ENCODE measurements at places on chromosomes 11 and 22. TPM values are rescaled to one million over a fixed set of nuclear protein-coding genes. Genes with fewer than 3 reads are reported as not detected.
A peak's percentile ranks its signal among the peaks of the same experiment; 100 is the strongest.

The OSBPL5 gene
- 37.3 TPM for total RNA-seq

The PACSIN3 gene
- total RNA-seq = 1.2 TPM

The ACRV1 gene
- not detected for total RNA-seq

The GSTT2B gene
- total RNA-seq = not detected

The NEAT1 gene
- 704 TPM for total RNA-seq

The CCND1 gene
- 26.4 TPM for total RNA-seq

The OR10D3 gene
- not detected for total RNA-seq

The TMPRSS6 gene
- total RNA-seq = 0.41 TPM

The CXCR5 gene
- not detected for total RNA-seq

The CD3D gene
- not detected for total RNA-seq

The SAA4 gene
- not detected for total RNA-seq

The H19 gene
- 102 TPM for total RNA-seq

The LARGE2 gene
- 0.55 TPM for total RNA-seq

The SMIM35 gene
- not detected for total RNA-seq

The ARHGAP8 gene
- total RNA-seq = 31.1 TPM

The CSF2RB gene
- total RNA-seq = 2.7 TPM

The ISX gene
- total RNA-seq = 131 TPM

- DNase-seq = no peak
Observed at GRCh38 chr22:24322522-24322921, 51.9 kb downstream of the SPECC1L start.

DNA sequence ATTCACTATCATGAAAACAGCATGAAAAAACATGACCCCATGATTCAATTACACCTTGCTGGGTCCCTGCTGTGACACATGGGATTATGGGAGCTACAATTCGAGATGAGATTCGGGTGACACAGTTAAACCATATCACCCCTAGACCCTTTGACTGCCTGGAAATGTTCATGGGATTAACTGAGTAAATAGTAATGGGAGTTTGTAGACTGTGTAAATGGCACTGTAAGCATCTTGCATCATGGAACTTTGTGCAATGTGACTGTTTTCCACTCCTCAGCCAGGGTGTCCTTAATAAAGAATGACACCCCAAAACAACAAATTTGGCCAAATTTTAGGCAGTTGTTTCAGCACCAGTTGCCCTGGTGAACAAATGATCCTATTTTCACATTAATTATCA is 7.9 kb upstream of the SLC22A25 start:
- DNase-seq = no peak

GRCh38 chr11:29208117-29208516 is 808.7 kb downstream of the KCNA4 start:
- DNase-seq = no peak

DNA sequence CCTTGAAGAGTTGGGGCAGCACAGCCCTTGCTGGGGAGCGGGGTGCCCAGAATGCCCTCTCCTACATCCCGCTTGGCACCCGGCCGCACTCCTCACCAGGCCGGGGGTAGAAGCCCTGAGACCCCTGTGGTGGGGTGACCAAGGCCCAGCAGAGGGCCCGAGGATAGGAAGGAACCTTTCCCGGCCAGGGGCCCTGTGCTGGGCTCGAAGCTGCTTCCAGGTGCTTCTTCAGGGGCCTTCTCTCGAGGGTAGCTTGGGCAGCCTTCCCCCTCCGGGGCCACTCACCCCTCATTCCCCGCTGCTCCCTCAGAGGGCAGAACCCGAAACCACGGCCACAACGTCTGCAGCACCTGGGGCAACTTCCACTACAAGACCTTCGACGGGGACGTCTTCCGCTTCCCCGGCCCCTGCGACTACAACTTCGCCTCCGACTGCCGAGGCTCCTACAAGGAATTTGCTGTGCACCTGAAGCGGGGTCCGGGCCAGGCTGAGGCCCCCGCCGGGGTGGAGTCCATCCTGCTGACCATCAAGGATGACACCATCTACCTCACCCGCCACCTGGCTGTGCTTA is 752 bp downstream of the MUC2 start:
- no peak for DNase-seq

DNA sequence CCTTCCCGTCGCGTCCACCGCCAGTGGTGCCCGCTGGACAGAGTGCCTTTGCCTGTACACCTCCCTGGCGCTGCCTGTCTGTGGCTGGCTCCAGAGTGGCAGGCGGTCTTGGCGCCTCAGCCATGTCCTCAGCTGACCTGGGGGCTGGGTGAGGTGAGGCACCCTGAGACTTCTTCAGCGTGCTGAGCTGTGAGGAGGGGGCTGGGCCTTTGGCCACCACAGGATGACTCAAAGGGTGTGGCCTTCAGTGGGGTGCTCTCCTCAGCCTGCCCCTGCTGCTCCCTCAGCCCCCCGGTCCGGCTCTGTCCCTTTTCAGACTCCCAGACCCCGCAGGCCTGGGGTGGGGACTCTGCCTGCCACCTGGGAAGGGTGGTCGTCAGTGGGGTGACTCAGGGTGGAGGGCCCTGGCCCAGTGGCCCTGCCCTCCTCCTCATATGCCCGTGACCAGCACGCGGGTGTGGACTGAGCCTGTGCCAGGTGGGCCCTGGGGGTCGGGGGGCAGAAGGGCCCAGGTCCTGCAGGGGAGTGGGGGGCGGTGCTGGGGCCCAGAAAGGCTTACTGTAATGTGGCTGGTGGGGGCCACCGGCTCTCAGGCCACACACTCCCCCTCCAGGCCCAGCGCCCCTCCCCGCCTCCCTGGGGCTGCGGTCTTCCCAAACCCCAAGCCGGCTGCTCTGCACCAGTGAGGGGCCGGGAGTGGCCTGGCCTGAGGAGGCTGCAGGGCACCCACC is 15.9 kb downstream of the CRELD2 start:
- peak; percentile 75 for DNase-seq

- DNase-seq = peak; percentile 6
Observed at GRCh38 chr11:2580571-2581001, 119.2 kb downstream of the KCNQ1OT1 start.

DNA sequence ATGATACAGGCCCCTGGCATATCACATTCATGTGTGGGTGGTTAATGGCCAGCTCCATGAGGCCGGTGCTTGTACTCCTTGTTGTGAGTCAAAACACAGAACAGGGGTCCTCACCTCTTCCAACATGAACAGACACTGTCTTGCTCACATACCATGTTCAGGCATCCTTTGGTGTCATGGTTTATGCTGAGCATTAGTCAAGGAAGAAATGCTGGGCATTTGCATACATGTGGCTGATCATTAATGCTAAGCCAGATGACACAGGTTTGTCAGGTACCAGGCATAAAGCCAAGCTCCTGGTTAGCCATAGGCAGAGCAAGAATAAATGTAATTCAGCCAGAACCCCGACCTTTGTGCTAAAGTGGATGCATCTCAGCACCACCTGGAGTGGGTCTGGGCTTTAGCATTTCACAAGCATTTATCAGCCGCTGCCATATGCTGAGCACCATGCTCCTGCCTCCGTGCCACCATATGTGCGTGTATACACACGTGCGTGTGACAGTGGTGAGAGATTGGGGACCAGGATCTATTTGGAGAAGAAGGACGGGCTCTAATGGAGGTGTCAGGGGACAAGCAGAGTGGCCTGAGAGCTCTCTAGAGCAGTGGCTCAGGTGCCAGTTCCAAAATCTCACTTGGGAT is 55.0 kb downstream of the MICAL2 start:
- no peak for DNase-seq

- DNase-seq = no peak
Observed at GRCh38 chr22:42190274-42190673, 59.7 kb upstream of the CYP2D6 start.

DNA sequence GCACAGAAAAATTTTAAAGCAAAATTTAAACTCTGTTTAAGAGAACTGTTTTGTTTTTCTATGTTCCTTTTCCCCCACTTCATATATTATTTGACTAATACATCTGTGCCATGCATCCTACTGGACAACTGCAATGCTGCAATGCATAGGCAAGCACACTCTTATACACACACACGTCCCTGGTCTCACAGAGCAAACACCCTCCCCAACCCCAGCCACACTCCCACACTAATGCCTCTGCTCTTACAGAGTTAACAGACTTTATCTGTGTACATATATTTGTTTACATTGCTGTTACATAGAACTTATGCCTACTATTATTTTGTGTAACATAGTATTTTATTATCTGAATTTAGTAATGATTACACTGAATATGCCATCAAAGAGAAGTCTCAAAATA is 25.5 kb upstream of the CTSC start:
- DNase-seq = no peak

DNA sequence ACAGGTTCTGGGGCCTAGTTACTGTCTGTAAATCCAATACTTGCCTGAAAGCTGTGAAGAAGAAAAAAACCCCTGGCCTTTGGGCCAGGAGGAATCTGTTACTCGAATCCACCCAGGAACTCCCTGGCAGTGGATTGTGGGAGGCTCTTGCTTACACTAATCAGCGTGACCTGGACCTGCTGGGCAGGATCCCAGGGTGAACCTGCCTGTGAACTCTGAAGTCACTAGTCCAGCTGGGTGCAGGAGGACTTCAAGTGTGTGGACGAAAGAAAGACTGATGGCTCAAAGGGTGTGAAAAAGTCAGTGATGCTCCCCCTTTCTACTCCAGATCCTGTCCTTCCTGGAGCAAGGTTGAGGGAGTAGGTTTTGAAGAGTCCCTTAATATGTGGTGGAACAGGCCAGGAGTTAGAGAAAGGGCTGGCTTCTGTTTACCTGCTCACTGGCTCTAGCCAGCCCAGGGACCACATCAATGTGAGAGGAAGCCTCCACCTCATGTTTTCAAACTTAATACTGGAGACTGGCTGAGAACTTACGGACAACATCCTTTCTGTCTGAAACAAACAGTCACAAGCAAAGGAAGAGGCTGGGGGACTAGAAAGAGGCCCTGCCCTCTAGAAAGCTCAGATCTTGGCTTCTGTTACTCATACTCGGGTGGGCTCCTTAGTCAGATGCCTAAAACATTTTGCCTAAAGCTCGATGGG is 13.5 kb downstream of the PIK3IP1 start:
- DNase-seq = no peak

GRCh38 chr22:41542224-41542623 is 2.0 kb downstream of the POLR3H start:
- no peak for DNase-seq

- DNase-seq = no peak
Observed at GRCh38 chr11:17563961-17564686, 17.1 kb downstream of the OTOG start.

DNA sequence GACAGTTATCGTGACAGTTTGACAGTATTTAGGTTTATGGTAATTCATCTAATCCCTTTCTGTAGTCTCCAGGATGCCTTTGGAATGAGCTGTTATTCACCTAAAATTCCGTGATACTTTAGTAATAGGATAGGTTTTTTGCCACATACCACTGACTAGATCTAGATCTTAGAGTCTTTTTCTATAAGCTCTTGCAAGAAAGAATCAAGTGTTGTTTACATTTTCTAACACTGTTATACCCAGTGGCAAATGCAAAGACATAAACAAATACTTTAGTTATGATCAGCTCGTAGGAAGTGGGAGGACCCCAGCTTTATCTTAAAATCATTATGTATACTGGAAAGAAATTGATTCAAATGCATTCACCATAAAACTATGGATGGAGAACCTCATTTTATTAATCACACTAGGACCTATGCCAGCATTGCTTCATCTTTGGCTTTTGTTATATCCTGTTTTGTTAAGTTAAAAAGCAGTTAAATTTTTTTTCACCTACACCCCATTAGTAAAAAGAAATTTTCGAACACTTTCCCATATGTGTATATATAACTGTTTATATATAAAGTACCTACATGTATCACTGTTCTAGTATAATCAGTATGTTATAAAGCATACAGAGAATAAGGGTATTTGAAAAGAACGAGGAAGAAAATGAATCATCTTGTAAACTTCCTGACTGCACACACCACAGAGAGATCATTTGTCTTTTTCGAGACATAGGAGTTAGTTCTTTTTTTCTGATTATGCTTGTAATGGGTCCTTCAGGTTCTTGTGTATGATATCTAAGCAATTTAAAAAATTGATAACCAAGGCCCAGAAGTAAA is 60.9 kb downstream of the PDHX start:
- DNase-seq = no peak

GRCh38 chr22:27431896-27432295 is 369.7 kb downstream of the MN1 start:
- no peak for DNase-seq

- no peak for DNase-seq
Observed at GRCh38 chr11:1656061-1656441, 26.5 kb downstream of the KRTAP5-5 start.
